Activated T-helper 17 cell treated with anti-CD3 and anti-CD28 coated beads, Interleukin-2, amount 50 U/mL, for 72 hours (primary cell): ENCODE measurements at places on chromosomes 11 and 22. TPM values are rescaled to one million over a fixed set of nuclear protein-coding genes. Genes with fewer than 3 reads are reported as not detected.
A peak's percentile ranks its signal among the peaks of the same experiment; 100 is the strongest.

KCNQ1OT1 gene
- 0.24 TPM for total RNA-seq

C22orf31 gene
- total RNA-seq, result not detected

DMC1 gene
- 10.8 TPM for total RNA-seq

FXYD6 gene
- not detected for total RNA-seq

PRODH gene
- total RNA-seq, result 1.1 TPM

MMP8 gene
- not detected for total RNA-seq

ZC3H12C gene
- 5.8 TPM for total RNA-seq

MTA2 gene
- total RNA-seq, result 142 TPM

RAB39A gene
- total RNA-seq, result 2.5 TPM

MPZL3 gene
- 111 TPM for total RNA-seq

DNA sequence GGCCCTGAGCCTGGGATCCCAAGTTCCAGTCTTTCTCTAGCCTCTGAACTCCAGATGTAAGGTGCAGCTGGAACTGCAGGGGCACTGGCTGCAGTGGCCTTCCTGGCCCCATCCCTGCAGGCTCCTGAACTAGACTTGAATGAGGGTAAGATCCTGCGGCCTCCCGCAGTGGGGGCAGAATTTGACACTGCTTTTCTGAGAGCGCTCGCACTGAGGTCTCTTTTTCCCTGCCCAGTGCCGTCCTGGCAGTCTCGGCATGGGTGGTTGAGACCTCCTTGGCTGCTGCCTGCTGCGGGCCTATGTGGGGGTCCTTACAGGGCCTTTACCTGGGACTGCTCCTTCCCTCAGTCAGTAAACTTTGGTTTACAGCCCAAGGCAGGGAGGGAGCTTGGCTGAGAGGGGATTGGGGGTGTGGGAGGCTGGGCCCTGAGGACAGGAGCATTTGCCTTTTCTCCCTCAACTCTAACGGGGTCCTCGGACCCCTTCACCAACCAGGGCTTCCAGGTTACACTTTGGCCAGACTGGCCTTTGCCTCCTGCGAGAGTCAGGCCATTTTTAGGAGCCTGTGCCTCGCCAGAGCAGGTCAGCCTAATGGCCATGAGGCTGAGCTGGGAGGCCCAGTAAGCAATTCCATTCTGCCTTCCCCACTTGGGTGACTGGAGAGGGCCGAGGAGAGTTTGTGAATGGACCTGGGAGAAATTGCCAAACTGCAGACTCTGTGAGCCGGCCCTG is 35.4 kb downstream of the FAM83F start:
- no peak for ATAC-seq

DNA sequence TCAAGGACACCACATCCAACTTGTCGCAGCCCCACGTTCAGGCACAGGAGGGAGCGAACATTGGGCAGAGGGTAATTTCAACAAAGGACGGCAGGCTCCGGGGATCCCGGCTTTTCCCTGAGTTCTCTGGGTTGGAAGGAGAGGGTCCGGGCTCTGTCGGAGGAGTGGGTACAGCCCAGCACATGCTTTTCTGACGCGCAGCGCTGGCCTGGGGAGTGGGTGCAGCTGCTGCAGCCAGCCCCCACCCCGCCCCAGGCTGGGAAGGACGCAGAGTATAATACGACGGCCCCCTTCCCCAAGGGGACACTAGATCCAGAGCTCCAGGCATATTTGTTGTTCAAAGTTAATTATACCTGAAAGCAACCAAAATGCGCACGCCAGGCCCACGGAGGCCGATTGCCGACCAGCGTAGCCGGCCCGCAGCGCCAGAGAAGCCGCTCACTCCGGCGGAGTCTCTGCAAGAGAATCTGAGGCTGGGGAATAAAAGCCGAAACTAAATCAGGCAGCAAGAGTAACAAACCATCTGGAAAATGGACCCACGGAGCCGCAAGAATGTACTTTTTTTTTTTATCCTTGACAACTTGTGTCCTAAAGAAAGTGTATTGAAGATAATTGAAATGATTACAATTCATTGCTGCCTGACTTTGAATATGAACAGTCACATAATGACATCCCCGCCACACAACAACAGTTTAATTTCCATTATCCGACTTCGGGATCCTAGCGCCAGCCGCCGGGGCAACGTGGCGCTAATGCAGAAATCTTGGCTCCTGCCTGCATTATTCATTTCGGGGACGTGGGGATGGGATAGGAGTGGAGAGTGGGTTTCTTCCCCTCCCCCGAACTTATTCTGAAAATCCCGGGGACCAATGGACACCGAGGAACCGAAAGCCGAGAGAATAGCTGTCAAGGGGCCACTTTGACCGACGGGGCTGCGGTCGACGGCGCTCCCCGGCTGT is 14.0 kb upstream of the PAX6 start:
- no peak for ATAC-seq

DNA sequence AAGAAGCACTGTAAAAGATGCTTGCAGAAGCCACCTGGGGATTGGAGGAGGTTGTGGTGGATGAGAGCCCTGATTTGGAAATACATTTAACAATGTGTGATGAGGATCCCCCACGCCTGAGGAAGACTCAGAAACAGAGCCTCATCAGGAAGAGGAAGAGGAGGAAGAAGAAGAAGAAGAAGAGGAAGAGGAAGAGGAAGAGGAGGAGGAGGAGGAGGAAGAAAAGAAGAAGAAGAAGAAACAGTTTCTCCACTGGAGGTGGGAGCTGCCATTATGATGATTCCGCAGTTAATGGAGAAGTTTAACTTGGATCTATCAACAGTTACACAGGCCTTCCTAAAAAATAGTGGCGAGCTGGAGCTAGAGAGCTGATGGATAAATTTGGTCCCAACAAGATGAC is 50.1 kb downstream of the CECR2 start:
- no peak for ATAC-seq

- ATAC-seq, result no peak
These were observed 83.6 kb upstream of the ZBED5 start for GRCh38 chr11:10941414-10941813.

- no peak for ATAC-seq
These were observed 42.1 kb upstream of the GNB1L start for GRCh38 chr22:19896665-19897355.

- no peak for ATAC-seq
These were observed 311.9 kb downstream of the CTTN start for GRCh38 chr11:70710192-70710591.

GRCh38 chr11:35413598-35413997 is 5.8 kb downstream of the SLC1A2 start:
- no peak for ATAC-seq

- no peak for ATAC-seq
These were observed 221.1 kb downstream of the LARGE1 start for GRCh38 chr22:33699176-33699575.

DNA sequence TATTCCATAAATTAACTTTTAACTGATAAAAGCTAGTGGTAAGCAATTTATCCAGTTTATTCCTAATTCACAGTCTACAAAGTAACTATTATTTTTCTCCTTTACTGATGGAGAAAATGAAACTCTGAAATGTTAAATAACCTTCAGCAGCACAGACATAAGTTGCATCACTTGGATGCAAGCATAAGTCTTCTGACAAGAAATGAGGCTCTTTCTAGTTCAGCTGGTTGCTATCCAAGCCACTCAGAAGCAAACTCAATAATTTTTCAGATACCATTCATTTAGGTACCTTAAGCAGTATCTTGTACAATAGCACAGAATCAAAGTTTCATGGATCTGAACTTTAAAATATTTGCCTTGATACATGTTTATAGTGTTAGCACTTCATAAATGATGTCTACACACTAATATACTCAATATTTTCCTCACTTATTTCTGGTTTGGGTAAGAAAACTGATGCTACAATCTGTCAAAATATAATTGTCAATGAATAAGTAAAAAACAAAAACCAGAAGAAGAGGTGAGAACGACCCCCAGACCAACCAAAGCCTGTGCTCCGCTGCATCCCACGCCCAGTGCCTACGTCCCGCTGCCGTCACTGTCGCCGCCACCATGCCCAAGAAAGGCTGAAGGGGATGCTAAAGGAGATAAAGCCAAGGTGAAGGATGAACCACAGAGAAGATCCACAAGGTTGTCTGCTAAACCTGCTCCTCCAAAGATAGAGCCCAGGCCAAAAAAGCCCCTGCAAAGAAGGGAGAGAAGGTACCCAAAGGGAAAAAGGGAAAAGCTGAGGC is 18.1 kb downstream of the FAM168A start:
- ATAC-seq, result no peak

DNA sequence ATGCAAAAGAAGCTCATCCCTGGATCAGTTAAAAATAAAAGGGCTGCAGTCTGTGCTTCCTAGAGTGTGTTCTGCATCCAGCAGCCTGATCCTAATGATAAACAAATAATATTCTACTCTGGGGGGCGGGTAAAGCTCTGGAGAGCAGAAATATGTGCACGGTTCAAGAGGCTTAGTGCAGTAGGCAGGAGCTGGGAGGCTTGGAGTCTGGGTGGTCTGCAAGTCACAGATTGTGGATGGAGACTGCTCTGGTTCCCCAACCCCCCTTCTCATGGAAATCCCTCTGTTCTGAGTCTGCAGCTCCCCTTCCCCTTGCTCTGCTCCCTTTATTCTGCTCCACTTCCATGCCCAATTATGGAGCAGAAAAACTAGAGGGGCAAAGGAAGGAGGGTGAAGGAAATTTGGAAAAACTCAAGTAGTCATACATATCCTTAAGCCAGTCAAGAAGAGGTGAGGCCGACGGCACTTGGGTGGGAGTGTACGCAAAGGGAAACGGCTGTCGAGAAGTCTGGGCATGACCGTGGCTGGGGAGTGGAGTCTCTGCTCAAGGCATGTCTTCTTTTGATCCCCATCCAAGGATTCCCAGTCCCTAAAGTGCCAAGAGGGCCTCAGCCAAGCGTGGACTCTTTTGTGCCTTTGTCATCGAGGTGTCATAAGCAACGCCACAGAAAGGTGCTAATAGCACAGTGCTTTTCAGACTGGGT is 16.3 kb upstream of the CLMP start:
- no peak for ATAC-seq

- ATAC-seq, result peak; percentile 23
These were observed 1.6 kb upstream of the OMP start for GRCh38 chr11:77101043-77101537.

GRCh38 chr11:111376181-111376871 is 2.7 kb downstream of the POU2AF1 start:
- ATAC-seq, result peak; percentile 66

DNA sequence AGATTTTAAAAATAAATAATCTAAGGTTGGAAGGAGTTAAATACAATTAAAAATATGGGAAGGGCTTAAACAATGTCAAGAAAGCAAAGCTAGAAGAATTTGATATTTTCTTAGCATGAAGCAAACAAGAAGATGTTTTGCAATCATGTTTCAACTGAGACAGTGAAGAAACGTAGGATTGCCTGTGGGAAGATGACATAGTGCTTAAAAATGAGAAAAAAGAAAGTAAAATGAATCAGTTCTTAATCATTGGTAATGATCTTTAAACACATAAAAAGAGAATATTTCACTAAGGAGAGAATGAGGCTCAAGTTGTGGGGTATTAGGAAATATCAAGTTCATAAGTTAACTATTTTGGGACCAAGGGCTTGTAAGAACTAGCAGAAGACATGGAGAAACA is 855.0 kb downstream of the METTL15 start:
- no peak for ATAC-seq

GRCh38 chr11:61160487-61161189 is 588 bp downstream of the VPS37C start:
- no peak for ATAC-seq

GRCh38 chr22:28896611-28897010 is 13.2 kb downstream of the ZNRF3 start:
- ATAC-seq, result no peak

DNA sequence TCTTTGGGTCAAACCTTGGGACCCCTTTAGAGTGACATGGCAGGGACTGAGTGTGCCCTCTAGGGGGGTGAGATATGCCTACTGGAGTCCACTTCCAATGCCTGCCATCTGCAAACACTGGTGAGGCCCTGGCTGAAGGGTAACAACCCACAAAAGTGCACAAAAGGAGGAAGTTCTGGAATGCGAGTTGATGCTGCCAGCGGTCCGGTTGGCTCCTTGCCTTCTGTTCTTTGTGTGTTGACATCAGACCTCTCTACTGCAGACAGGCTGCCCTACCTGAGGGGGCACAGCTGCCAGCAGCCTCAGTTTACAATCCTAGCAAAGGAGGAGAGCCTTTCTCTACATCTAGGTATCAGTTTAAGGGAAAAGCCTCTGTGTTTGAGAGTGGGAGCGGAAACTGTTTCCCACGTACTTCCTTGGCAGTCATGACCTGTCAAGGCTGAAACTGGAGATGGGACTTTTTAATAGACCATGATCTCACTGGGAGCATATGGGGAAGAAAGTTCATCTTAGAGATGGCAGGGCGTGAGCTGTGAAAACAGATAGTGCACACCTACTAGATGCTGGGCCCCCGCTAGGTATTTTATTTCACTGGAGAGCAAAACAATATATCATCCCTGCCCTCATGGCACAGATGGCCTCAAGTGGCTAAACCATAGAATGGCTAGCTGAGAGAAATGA is 27.2 kb downstream of the BMAL1 start:
- ATAC-seq, result no peak

DNA sequence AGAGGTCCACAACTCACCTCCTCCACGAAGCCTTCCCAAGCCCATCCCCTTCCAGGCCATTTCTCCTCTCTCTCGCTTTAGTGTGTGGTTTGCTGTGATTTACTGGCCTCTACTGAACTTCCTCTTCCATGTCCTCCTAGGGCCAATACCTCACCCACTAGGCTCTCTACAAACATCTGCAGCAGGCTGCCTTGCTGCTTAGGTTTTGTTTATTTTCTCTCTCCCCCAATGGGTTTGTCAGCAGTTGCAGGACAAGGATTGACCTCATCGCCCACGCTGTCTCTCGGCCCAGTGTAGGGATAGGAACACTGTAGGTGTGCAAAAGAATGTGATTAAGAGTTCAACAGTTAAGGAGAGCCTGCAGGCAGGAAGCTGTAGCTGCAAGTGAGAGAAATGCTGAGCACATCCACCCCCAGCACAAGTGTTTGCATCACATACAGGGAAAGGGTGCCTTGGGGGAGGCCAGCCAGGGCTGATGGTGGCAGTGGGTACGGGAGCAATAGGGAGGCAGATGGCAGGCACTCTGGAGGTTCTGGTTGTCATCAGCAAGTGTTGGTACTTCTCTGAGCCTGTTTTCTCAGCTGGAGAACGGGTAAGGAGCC is 1.4 kb downstream of the PC start:
- no peak for ATAC-seq

GRCh38 chr11:122513328-122513727 is 142.2 kb upstream of the UBASH3B start:
- no peak for ATAC-seq

- no peak for ATAC-seq
These were observed 3.8 kb upstream of the OR10A5 start for GRCh38 chr11:6841694-6842093.

DNA sequence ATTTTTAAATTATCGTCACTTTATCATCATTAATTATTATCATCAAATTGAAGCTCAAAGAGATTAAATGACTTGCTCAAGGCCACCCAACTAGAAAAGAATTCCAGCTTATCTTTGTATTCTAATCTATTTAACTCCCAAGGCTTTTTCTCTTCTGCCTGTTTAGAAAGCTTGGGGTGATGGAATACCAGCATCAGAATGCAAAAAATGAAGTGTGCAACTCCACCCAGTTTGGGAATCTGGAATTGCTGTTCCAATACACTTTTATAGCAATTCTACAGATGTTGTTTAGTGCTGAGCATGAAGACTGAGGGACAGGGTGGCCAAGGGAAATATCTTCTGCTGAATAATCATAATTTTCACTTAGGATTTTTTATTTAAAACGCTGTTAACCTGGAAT is 97.2 kb upstream of the FIBIN start:
- ATAC-seq, result no peak

- ATAC-seq, result no peak
These were observed 58.8 kb upstream of the LYVE1 start for GRCh38 chr11:10627291-10627690.

- no peak for ATAC-seq
These were observed 150.9 kb downstream of the TBC1D22A start for GRCh38 chr22:46913351-46913750.
